ENCODE measurements at places on chromosomes 11 and 22.

DNA sequence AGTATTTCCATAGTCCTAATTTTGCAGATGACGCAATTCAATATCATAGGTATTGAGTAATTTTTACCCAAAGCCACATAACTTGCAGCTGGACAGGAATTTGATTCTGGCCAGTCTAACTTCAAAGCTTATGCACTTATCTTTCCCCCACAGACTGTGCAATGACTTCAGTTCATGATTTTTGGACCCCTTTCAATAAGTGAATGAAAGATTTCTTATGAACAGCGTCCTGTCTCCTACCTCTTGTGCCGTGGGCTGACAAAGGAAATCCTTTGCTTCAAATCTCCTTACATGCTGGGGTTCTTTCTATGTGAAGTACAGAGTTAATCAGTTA lies 217.7 kb upstream of the KIRREL3 start:
- no peak for DNase-seq

- no peak for DNase-seq
Observed at GRCh38 chr11:86463120-86463519, 88.4 kb downstream of the CCDC81 start.

GRCh38 chr11:12133547-12134235 lies 23.3 kb downstream of the MICAL2 start:
- DNase-seq = no peak

- no peak for DNase-seq
Observed at GRCh38 chr11:6204706-6205105, 651 bp upstream of the C11orf42 start.

DNA sequence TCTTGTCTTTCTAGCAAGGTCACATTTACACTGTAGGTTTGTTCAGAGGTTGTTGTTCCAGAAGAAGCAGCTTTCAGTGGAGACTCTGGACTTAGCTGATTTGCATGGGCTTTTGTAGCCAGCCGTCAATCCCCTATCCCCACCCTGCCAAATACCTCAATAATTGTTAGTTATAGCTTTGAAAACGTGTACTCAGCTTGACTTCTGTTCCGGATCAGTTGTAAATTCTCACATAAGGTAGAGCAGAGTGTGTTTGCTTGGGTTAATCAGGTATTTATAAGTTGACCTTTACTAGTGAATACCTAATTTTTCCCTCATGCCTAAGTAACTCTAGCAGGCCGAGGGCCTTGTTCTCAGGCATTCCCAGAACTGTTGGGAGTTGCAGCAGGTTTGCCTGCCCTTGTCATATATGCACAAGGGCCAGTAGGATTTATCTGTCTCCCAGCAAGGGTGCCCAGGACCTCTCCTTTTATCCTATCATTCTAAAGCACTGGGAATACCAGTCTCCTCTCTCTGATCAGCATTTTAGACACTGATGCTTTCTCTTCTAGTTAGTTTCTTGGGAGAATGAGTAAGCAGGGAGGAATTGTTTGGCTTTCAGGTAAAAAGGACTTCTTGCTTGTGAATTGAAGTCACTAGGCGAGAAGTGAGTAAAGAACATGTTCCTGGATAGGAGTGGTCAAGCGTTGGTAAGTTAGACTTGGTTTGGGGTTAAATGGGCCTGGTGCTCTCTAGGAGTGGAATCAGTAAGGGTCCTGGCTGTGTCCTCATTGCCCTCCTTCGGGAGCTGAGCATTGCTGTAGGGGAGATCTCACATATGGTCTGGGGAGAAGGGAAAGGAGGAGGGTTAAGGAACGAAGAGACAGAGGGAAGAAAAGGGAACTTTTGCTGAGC lies 22.1 kb downstream of the STIM1 start:
- DNase-seq = no peak

GRCh38 chr11:61549662-61550568 lies 31.0 kb downstream of the SYT7 start:
- DNase-seq = peak; percentile 66

DNA sequence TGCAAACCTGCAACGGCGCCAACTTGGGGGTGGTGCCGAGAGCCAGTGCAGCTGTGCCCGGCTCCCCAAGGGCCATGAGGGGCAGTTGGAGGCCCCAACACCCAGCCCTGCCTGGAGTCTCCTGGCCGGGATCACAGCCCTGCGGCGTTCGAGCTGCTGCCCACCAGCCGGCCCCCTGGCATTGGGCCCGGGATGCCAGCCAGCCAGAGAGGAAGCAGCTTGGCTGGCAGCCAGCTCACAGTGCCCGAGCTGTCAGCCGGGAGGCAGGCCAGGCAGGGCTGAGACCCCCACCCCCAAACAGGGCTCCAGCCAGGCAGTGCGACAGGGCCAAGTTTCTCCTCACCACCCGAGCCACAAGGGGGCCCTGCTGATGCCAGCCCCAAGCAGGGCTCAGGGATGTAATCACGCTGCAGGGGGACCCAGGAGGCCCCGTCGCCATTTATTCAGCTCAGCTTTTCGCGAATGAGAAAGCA lies 26.0 kb upstream of the TCF20 start:
- peak; percentile 88 for DNase-seq

DNA sequence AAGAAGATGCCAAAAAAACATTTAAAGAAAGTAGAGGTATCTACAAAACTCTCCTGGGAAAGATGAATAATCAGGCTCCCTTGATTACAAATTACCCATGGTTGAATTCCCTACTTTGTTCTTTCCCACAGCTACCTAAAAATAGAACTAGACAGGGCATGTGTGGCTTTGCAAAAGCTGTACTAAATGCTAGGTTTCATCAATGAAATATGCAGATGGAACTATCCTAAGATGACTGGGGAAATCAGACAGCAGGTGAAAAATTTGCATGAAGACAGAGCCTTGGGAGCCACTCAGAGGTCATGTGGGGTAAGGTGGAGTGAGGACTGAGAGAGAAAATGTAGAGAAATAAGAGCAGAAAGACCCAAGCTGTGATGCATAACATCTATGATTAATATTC lies 14.7 kb downstream of the LAYN start:
- DNase-seq = no peak

GRCh38 chr22:37569921-37570660 lies 9.8 kb downstream of the LGALS2 start:
- no peak for DNase-seq

- no peak for DNase-seq
Observed at GRCh38 chr11:120532082-120532831, 20.7 kb downstream of the GRIK4 start.
